Activated CD4-positive, alpha-beta memory T cell treated with anti-CD3 and anti-CD28 coated beads, Interleukin-2, amount 10 ng/mL, durations not matched to agents 7 days and 5 days (primary cell): ENCODE measurements at places on chromosomes 4 and X.

GRCh38 chr4:1058997-1059665, 47.7 kb downstream of the FGFRL1 start:
- DNase-seq = no peak

GRCh38 chr4:89653012-89653411, 183.9 kb downstream of the SNCA start:
- no peak for DNase-seq

DNA sequence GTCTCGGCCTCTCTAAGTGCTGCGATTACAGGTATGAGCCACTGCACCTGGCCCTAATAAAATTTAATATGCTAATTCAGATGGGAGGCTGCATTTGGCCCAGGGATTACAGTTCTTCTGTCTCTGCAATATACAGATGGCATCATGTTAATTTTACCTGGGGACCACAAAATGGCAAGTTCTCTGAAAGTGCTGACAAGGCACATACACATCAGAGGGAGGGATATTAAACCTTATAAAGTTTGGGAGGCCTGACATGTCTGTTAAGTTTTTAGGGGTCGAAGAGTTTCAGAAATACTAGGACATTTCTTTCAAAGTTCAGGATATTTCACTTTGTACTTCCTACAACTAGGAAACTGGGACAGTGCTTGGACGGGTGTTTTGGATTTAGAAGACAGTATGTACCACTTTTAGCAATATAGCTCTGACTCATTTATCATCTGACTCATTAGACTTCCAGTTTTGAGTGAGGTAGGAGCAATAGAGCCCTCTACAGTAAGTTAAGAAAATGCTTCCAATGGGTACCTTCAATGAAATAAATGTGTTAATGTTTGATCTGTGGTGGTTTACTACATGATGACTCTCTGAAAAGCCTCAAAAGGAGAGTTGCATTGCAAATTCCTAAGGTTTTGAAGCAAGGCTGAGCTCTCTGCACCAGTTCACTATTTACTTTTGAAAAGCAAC, 981.0 kb upstream of the HS3ST1 start:
- DNase-seq = no peak

DNA sequence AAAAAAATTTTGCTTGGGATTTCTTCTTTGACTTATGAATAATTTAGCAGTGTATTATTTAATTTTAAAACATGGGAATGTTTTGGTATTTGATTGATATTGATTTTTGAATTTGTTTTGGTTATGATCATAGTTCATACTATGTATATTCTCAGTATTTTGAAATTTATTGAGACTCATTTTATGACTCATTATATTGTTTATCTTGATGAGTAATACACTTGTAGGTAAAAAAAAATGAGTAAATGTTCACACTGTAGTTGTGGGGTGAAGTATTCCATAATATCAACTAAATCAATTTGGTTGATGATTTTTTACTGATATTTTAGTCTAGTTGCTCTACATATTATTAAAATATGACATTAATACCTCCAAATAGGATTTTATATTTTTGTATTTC, 1142.2 kb downstream of the ADGRL3 start:
- DNase-seq = no peak

- DNase-seq = no peak
Observed at GRCh38 chrX:78923198-78924015, 21.8 kb upstream of the P2RY10 start.

DNA sequence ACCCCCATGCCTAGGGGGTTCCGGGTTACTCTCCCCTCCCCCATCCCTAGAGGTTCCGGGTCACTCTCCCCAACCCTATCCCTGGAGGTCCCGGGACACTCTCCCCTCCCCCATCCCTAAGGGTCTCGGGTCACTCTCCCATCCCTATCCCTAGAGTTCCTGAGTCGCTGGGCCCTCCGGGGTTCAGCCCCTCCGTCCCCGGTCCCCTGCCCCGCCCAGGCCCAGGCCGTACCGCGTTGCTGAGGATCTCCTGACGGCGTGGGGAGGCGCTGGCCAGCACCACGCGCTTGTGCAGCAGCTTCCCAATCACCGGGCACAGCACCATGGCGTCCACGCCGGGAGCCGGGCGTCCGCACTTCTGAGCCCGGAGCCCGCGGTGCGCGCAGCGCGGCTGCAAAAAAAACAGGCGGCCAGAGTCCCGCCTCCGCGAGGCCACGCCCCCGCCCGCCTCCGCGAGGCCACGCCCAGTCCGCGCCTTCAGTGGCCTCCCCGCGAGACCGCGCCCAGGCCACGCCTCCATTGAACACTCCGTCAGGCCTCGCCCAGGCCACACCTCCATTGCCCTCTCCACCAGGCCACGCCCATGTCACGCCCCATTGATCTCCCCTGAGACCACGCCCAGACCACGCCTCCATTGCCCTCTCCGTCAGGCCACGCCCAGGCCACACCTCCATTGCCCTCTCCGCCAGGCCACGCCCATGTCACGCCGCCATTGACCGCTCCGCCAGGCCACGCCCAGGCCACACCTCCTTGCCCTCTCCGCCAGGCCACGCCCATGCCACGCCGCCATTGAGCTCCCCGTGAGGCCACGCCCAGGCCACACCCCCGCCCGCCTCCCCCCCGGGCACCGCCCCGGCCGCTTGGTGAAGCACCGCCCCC, at the start of gene ASMTL:
Gene ASMTL, minus strand, starts transcription at position 394 of the 879 bp plus-strand sequence. Its CDS starts 69 bp downstream, at position 325.
- peak; percentile 100 for DNase-seq

DNA sequence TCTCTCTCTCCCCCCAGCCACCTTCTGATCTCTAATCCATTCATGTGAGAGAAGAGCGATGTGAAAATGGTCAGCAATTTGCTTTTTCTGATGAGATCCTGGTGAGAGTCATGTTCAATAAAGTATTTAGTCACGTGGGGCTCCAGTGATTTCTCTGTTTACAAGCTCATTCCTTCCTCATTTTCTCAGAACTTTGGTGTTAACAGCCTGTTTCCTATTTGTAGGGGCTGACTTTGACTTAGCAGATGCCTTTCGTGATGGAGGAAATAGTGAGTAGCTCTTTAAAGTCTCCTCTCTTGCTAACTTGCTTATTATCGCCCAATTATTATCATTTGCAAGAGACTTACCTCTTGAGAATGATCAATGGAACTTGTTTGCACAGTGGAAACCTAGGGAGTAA, 72.6 kb upstream of the CD99 start:
- no peak for DNase-seq

DNA sequence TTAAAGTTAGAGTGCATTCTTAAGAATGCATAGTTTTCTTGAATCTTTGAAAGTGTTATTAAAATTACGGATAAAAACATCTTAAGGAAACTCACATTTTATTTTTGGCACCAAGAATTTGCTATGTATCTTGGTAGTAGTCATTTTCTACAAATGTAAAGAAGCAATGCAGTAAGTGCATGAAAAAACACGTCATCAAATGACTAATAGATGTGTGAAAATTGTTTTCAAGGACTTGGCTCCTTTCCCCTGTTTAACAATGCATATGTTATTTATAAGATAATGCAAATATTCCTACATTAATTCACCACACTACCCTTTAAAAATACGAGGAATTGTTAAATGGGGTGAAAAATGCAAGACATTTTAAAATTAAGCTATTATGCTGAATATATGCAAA, 461.2 kb upstream of the PCDH7 start:
- DNase-seq = no peak

- no peak for DNase-seq
Observed at GRCh38 chr4:2789351-2789750, 3.5 kb upstream of the SH3BP2 start.

DNA sequence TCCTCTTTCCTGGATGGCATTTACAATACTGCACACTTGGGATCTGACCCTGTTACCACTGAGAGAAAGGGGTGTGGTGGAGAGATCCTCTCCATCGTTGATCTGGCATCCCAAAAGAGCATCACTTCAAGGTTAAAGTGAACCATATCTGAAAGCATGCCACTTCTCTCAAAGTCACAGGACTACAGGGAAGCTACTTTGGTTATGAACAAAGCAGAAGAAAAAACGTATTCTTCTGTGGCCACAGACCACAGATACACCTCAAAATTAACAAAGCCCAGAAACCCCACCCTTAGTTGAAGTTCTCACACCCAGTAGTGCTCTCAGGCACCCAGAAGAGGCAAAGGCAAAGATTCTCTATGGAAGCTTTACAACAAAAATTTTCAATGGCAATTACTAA, 108.3 kb downstream of the JADE1 start:
- peak; percentile 20 for DNase-seq

DNA sequence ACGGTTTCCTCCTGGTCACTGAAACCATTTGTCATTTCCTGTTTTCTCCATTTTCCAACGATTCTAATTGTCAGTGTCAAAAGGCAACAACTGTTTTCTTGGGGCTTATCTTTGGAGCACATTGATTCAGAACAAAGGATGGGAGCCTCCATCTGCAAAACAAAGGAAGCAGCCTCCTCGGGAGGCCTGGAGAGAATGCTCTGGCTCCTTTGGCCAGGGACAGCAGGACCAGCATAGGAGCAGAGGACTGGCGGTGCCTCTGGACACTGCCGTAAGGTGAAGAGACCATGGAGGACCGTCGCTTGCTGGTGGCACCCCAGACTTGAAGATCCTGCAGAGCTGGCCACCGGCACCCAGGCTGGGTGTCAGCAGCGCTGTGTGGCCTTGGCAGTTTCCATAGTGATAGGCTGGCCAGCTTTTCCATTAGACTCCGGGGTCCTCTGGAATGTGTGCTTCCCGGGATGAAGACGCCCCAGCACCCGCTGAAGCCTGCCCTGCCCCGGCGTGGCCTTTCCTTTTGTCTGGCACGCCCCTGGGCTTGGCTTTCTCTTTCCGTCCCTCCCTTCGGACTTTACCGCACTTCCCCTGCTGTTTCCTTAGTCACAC, 61.1 kb upstream of the MTM1 start:
- DNase-seq = no peak

- DNase-seq = no peak
Observed at GRCh38 chrX:13733506-13733905, 914 bp downstream of the TRAPPC2 start.
